T-helper 1 cell (primary cell): ENCODE measurements at places on chromosomes 2 and 18.
A peak's percentile ranks its signal among the peaks of the same experiment; 100 is the strongest.

GRCh38 chr18:71293322-71293721, 1004.5 kb downstream of the SOCS6 start:
- DNase-seq, result no peak

- no peak for DNase-seq
Observed at GRCh38 chr2:17628349-17629261, 88.1 kb downstream of the VSNL1 start.

- no peak for DNase-seq
Observed at GRCh38 chr2:103174711-103175110, 412.9 kb downstream of the TMEM182 start.

DNA sequence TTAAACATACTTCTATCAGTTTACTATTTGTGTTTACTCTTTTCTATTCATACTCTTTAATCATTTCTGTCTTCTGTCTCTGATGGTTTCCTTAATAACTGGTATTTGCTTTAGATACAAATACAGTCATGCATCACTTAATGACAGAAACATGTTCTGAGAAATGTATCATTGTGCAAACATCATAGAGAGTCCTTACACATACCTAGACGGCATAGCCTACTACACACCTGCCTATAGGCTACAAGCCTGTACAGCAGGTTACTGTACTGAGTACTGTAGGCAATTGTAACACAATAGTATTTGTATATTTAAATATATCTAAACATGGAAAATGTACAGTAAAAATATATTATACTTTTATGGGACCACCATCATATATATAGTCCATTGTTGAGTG, 36.3 kb downstream of the VSNL1 start:
- DNase-seq, result no peak

GRCh38 chr2:30237239-30237965, 6.1 kb downstream of the LBH start:
- no peak for DNase-seq

- DNase-seq, result peak; percentile 57
Observed at GRCh38 chr2:73986085-73986681, 1.5 kb downstream of the TET3 start.
